Ovary (tissue), 10 donors: ENCODE measurements at places on chromosomes 1 and 21.

- DNase-seq = no peak
Measured at GRCh38 chr1:64836802-64837201, 91.9 kb downstream of the RAVER2 start.

GRCh38 chr1:201576914-201577313 is 38.0 kb downstream of the NAV1 start:
- DNase-seq = no peak

DNA sequence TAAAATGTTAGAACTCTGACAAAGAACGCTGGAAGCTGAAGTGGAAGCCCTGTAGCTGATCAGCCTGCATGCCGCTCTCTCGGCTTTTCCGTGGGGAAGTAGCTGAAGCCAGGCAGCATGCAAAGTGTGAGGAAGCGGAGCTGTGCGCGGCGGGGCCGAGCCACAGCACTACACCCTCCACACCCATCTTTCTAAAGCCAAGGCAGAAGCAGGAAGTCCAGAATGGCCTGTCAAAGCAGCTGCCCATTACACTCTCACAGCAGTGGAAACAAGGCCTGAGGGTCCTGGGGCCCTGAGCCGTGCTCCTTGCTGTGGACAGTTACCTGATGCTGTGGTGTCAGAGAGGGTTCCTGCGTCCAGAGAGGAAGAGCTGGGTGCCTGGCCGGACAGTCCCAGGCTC is 69.6 kb downstream of the UBR4 start:
- DNase-seq = no peak

DNA sequence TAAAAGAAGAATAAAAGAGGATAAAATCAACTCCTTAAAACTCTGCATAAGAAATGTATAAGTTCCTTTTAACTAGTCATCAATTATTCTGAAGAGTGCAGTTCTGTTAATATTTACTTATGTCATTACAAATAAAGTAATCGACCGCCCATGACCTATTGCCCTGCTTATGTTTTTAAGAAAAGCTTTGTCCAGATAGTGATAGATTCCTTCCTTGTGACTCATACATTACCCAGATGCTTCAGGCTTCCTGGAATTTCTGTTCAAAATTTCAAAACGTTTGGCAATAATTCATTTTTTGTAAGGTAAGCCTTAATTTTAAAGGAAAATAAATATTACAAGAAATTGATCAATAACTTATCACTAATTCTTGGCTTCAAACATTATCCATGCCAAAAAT is 918.2 kb upstream of the ADGRL2 start:
- no peak for DNase-seq

DNA sequence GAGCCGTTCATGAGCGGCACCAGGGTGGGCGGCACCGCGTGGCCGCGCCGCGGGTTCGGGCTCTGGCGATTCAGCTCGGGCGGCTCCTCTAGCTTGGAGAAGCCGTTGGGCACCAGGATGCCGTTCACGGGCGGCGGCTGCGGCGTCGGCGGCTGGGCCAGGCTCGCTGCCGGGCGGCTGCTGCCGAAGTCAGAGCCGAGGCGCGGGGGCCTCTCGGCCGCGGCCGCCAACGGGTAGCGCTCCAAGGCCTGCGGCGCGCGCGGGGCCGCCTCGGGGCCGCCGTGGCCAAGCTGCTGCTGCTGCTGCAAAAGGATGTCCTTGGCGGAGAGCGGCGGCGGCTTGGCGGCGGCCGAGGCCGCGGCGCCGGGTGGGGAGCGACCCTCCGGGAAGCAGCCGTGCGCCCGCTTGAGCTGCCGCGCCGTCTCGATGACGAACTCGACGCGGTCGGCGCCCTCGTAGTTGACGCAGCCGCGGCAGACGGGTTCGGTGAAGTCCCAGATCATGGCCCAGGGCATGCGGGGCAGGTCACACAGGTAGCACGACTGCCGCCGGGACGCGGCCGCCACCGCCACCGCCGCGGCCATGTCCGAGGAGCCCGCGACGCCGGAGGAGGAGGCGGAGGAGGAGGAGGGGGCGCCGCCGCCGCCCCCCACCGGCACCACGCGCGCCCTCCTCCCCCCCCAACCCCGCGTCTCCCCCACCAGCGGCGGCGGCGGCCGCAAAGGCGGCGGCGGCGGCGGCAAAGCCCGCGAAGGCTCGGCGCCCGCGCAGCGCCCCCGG is 877 bp downstream of the IRF2BP2 start:
- peak; percentile 60 for DNase-seq
